ENCODE measurements at places on chromosomes 7 and 10. TPM values are rescaled to one million over a fixed set of nuclear protein-coding genes. Genes with fewer than 3 reads are reported as not detected.

Gene ABLIM1
- total RNA-seq: 5.2 TPM

Gene FGFR2
- not detected for total RNA-seq

Gene AGR2
- total RNA-seq: not detected

Gene OPN1SW
- not detected for total RNA-seq

Gene UPK3B
- not detected for total RNA-seq

Gene STK31
- total RNA-seq: not detected

Gene JAKMIP3
- 0.35 TPM for total RNA-seq

Gene DKK1
- total RNA-seq: 267 TPM

Gene AKR1C1
- 11.7 TPM for total RNA-seq

Gene DLX6
- total RNA-seq: not detected

Gene HTR5A
- not detected for total RNA-seq

Gene SLC39A12
- not detected for total RNA-seq

Gene TLX1
- total RNA-seq: not detected

Gene MYH16
- not detected for total RNA-seq

Gene CFAP70
- total RNA-seq: 0.29 TPM

Gene CNNM1
- not detected for total RNA-seq

Gene CDH23
- not detected for total RNA-seq

Gene PIK3AP1
- 0.29 TPM for total RNA-seq

Gene CLCN1
- total RNA-seq: not detected

Gene C7orf57
- 0.18 TPM for total RNA-seq

Gene WNT2
- 1.2 TPM for total RNA-seq

Gene ASNS
- total RNA-seq: 114 TPM

Gene PRKAR1B
- 25.7 TPM for total RNA-seq

Gene POM121L12
- total RNA-seq: not detected

Gene NXPH1
- total RNA-seq: not detected

Gene CALML5
- not detected for total RNA-seq

Gene SEM1
- 32.9 TPM for total RNA-seq

Gene CYP3A4
- total RNA-seq: not detected

Gene TMEM196
- not detected for total RNA-seq

Gene AP3M1
- total RNA-seq: 31.4 TPM
